Upper lobe of right lung (tissue), 1 donor: ENCODE measurements at places on chromosomes 5 and 9. TPM values are rescaled to one million over a fixed set of nuclear protein-coding genes. Genes with fewer than 3 reads are reported as not detected.
A peak's percentile ranks its signal among the peaks of the same experiment; 100 is the strongest.

- peak; percentile 59 for DNase-seq
Observed at GRCh38 chr9:126609711-126610388, 3.9 kb upstream of the LMX1B start.

- peak; percentile 59 for DNase-seq
Observed at GRCh38 chr9:133099726-133100505, 21.1 kb downstream of the RALGDS start.

- DNase-seq: peak; percentile 74
Observed at GRCh38 chr9:97889941-97890887, 32.1 kb downstream of the TRMO start.

- DNase-seq: no peak
Observed at GRCh38 chr9:36187414-36187813, 3.3 kb upstream of the CLTA start.

GRCh38 chr5:40477856-40478546 is 201.7 kb upstream of the PTGER4 start:
- no peak for DNase-seq

DNA sequence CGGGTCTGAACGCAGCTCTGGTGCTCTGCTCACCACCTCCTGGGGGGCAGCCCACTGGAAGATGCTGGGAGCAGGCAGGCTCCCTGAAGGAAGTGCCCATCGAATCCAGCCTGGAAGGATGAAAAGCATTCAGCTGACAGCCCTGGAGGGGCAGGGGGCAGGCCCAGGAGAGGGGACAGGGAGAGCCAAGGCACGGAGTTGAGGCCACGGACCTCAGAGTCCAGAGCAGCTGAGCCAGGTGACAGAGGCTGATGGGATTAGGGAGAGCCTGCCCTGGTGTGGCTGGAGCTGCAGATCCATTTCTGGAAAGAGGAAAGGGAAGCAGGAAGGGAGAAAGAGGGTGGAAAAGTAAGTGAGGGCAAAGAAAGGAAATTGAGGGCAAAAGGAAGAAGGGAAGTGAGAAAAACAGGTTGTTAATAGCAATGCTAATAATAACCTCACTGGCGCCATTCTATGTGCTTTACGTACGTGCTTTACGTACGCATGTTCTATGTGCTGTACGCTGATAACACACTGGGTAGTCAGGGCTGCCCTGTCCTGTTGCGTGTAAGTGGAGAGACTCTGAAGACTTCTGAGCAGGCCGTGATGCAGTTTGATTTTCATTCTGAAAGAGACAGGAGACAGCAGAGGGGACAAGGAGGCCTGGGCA is 52.6 kb downstream of the LMX1B start:
- DNase-seq: no peak

DNA sequence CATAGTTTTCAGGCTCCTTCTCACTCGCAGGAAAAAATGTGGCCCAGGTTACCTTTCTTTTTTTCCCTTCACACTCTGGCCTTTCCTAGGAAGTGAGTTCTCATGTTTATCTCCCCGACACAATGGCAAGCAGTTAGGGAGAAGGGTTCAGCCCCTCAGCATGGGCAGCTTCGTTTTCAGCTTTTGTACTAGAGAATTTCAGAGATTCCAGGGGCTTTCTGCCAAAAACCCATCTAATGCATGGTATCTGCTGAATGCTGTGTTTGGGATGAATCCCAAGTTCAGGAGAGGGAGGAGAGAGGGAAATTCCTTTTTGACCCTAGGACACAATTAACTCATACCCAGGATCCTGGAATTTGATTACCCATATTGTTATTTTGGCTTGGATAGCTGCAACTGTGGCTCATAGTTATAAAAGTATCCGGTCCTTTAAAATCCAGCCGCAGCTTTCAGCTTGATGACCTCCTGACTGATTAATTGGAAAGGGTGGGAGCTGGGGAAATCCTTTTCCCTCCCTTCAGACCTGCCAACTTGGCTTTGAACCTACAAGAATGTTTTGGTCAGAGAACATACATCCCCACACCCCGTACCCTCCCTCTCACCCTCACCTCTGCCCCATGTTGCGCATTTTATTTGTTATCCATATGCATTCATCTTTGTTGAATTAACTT is 78.4 kb downstream of the TMEM252 start:
- no peak for DNase-seq

DNA sequence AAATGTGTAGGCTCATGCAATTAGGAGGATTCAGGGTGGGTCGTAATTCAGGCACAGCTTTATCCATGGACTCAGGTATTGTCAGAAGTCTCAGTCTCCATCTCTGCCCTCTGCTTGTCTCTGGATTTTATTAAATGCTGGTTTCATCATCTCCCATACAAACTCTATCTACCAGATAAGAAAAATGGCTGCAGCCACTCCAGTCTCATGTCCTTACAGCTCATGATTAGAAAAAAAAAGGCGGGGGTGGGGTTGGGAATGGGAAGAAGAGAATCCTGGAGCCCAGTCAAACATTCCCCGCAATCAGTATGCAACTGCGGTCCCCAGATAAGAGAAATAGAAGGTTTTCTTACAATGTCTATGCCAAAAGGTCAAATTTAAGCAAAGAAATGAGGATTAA is 7.6 kb upstream of the FBXO38 start:
- DNase-seq: no peak

- DNase-seq: no peak
Observed at GRCh38 chr5:137837491-137838394, 29.9 kb upstream of the MYOT start.

DNA sequence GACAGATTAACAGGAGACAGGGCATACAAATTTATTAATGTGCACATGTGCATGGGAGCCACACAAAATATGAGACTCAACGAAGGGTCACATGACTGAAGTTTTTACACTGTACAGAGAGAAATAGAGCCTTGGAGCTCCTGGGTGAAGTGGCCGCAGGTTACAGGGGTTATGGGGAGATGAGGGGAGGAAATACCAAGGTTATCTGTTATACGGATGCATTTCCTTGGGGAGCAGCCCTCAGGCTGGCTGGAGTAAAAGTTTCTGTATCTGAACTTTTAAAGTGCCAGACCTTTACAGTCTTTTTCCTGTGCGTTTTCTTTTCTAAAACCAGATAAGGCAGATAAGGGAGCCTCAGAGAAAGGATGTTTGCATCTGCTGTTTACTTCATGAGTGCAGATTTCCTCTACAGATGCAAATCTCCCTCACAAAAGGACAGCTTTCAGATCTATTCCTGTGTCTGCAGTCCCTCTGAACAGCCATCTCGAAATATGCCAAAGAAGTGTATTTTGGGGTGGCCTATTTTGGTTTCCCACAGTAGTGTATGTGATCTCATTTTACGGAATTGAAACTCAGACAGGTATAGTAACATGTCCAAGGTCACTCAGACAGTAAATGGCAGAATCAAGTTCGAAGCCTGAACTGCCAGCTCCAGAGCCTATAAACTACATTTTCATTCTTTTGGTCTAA is 139.3 kb upstream of the FBXL17 start:
- no peak for DNase-seq

- no peak for DNase-seq
Observed at GRCh38 chr5:97338729-97339128, 155.7 kb upstream of the RIOK2 start.

- no peak for DNase-seq
Observed at GRCh38 chr5:171537070-171537849, 117.8 kb downstream of the FGF18 start.

GRCh38 chr5:127754259-127754658 is 51.1 kb downstream of the CCDC192 start:
- DNase-seq: no peak

DNA sequence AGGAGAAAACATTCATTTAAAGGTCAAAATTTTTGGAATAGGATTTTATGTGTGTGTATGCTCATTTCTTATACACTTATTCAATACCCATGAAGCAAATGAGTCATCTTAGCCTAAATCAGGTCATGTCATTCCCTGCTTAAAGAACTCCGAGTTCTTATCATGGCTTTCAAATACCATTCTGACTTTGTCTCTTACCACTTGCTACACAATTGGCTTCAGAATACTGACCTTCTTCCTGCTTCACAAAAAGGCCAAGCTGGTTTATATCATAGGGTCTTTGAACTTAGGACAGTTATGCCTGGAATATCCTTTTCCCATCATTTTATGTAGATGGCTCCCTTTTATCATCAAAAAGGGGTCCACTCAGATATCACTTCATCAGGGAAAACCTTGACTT is 652.2 kb upstream of the WWC1 start:
- DNase-seq: no peak

DNA sequence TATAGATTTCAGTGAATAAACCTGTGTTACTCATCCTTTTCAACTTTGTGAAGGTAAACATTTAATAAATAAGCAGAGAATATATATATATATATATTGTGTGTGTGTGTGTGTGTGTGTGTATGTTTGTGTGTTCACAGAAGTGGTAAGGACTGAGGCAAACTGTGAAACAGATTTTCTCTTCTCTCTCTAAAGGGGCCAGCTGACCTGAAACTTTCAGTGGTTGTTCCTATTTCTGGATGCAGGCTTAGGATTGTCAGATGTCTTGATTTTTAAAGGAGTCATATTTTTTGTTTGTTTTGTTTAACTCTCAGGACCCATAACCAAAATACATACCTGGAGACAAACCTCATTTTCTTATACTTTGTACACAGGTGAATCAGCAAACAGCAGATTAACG is 714.9 kb upstream of the MEF2C start:
- no peak for DNase-seq

DNA sequence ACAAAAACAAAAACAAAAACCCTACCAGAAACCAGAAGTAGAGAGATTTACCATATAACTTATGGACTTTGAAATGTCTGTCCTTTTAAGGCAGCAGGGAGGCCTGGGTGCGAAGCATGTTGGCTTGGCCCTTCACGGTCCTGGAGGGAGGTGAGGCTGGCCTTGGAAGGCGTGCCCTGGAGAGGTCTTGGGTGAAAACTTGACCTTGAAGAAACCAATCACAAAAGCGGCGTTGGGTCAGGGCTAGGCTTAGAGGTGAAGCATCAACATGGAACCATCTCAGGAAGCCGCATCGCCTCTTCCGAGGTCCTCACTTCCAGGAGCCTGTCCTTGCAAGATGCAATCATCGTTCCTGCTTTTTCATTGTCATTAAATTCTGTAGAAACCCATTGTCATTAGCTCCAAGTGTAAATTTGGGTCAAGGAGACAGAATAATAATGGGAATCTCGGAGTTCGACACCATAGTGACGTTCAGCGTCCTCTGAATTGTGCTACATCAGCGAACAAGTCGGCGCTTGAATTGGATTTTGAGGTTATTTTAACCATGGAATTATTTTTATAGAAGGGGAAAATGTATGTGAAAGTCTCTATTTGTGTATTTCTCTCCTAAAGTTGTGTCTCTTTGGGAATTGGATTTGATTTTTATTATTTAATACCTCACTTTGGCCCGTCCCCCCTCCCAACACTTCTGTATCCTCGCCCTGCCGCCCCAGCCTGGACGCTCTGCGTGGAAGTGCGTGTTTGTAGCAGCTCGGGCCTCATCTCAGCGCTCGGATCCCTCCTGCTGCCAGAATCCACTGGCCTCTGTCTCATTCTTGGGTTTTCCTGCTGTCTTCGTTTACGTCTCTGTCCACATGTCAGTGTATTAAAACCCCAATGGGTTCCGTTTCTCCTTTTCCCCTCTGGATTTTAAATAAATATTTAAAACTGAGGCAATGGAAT is 11.1 kb upstream of the ORM1 start:
- peak; percentile 30 for DNase-seq

GRCh38 chr9:106889061-106889590 is 26.2 kb downstream of the ZNF462 start:
- no peak for DNase-seq

DNA sequence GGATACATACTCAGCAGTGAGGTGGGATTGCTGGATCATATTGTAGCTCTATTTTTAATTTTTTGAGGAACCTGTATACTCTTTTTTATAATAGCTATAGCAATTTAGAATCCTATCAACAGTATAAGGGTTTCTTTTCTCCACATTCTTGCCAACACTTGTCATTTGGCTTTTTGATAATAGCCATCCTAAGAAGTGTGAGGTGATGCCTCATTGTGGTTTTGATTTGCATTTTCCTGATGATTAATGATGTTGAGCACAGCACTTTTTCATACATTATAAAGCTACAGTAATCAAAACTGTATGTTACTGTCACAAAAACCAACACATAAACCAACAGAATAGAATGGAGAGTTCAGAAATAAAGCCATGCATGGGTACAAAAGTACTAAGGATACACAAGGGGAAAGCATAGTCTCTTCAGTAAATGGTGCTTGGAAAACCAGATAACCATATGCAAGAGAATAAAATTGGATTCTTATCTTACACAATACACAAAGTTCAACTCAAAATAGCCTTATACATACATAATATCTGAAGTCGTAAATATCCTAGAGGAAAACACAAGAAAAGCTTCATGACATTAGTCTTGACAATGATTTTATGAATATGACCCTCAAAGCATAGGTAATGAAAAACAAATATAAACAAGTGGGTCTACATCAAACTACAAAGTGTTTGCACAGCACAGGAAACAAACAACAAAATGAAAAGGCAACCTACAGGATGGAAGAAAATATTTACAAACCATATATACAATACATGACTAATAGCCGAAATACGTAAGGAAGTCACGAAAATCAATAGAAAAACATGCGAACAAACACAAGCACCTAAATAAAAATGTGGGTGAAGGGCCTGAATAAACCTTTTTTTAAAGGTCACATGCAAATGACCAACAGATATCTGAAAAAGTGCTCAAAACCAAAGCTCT is 287.8 kb upstream of the DAB2 start:
- no peak for DNase-seq

DNA sequence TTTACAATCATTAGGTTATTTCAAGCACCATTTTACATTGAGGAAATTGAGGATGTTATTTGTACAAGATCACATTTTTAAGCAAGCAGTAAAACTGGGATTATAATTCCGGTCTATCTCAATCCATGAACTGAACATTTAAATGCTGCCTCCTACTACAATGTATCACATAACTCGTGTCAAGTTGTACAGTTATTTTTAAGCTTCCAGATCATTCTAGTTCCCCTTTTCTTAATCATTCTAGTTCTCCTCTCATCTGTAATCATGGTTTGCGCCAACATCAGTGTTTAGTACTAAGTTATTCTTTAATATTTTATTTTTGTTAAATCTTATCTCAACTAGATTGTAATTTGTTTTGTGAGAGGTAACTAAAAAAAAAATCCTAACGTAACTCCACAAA is 2.4 kb upstream of the UHRF2 start:
- no peak for DNase-seq

DNA sequence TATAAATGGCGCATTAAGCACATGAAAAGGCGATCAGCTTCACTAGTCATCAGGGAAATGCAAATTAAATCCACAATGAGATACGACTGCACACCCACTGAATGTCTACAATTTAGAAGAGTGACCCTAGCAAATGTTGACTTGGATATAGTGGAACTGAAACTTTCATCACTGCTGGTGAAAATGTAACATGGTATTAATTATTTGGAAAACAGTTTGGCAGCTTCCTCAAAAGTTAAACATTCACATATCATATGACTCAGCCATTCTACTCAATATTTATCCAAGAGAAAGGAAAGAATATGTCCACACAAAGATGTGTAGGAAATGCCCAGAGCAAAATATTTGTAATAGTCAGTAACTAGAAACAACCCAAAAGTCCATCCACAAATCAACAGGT is 146.5 kb downstream of the LPAR1 start:
- DNase-seq: no peak

The ORM2 gene
- 3.9 TPM for total RNA-seq

The NXNL2 gene
- not detected for total RNA-seq

The CCL27 gene
- total RNA-seq: not detected

The OR2Y1 gene
- total RNA-seq: not detected

The SYK gene
- 63.8 TPM for total RNA-seq

The CENPH gene
- total RNA-seq: 1.6 TPM

The CDH12 gene
- total RNA-seq: not detected

The OTP gene
- not detected for total RNA-seq
